Peyer's patch (tissue), 4 donors: ENCODE measurements at places on chromosomes 6 and 20.

- H3K27me3 ChIP-seq = no peaks in the 10 kb centered on the region
- H3K36me3 ChIP-seq = no peaks in the 10 kb centered on the region
- no peak for DNase-seq
- no peaks in the 10 kb centered on the region for H3K4me1 ChIP-seq
- H3K4me3 ChIP-seq = no peak overlapping the region
Measured at GRCh38 chr20:22908944-22909343, 126.2 kb upstream of the SSTR4 start.

- H3K27ac ChIP-seq = peak overlapping the region; percentile 45
- H3K4me3 ChIP-seq = no peak overlapping the region
- peaks cover 44% of the 10 kb centered on the region for H3K36me3 ChIP-seq
- no peaks in the 10 kb centered on the region for H3K27me3 ChIP-seq
- no peak for DNase-seq
Measured at GRCh38 chr6:157885876-157886275, 62.8 kb downstream of the SNX9 start.

DNA sequence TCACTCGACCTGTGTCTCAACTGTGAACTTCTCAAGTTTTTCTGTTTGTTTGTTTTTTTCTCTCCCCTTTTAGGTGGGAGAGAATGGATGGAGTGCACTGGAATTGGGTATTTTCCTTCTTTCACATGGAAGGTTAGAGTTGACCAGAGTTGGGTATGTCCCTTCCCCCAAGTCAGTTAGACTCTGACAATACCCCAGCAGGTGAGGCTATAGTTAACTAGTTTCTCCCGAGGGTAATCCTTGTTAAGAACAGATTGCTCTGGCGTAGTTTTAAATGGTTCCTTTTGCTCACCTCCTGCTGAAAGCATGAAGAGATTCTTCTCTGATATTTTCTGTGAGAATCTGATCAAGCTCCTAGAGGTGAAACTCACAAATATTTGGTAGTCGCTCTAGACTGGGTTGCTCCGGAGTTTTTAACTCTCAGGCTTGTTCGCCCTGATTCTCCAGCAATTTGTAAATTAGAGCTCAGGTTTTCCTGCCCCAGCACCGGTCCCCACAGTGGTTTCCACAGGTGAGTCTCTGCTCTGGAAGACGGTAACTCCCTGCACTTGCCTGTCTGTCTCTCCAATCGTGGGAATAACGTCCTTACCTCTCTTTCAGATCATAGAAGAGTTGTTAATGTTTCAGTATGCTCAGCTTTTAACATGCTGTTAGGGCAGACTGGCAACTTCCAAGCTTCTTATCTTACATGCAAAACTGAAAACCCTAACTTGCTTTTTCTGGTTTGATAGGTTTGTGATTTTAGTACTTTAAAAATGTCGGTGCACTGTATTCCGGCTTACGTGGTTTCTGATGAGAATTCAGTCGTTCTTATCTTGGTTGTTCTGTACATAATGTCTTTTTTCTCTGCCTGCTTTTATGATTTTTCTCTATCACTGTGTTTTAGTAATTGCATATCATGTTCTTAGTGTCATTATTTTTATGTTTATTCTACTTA lies 111.2 kb upstream of the HIVEP1 start:
- DNase-seq = no peak
- H3K4me3 ChIP-seq = no peak overlapping the region
- H3K4me1 ChIP-seq = no peaks in the 10 kb centered on the region
- H3K27me3 ChIP-seq = no peaks in the 10 kb centered on the region
- H3K27ac ChIP-seq = no peak overlapping the region
- no peaks in the 10 kb centered on the region for H3K36me3 ChIP-seq

- H3K4me1 ChIP-seq = no peaks in the 10 kb centered on the region
- H3K36me3 ChIP-seq = no peaks in the 10 kb centered on the region
- no peak overlapping the region for H3K27ac ChIP-seq
Measured at GRCh38 chr20:49149281-49150045, 38.7 kb downstream of the STAU1 start.

DNA sequence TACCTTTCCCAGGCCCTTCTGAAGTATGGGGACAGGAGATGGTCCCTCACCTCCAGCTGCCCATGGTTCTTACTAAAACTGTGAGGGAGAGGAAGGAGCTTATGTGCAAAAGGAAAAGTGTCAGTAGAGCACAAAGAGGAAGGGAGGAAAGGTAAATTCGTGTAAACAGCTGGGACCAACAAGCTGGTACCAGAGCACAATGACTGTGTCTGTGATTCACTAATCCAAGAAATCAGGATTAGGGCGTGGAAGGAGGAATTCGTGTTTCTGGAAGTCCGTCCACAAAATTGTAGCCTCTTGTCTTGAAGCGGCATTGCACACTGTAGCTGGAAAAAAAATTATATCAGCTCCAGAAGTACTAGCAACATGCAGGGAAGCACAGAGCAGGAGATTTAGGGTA lies 129.0 kb upstream of the RREB1 start:
- no peaks in the 10 kb centered on the region for H3K36me3 ChIP-seq
- H3K4me1 ChIP-seq = no peaks in the 10 kb centered on the region
- no peaks in the 10 kb centered on the region for H3K27me3 ChIP-seq
- no peak overlapping the region for H3K27ac ChIP-seq

DNA sequence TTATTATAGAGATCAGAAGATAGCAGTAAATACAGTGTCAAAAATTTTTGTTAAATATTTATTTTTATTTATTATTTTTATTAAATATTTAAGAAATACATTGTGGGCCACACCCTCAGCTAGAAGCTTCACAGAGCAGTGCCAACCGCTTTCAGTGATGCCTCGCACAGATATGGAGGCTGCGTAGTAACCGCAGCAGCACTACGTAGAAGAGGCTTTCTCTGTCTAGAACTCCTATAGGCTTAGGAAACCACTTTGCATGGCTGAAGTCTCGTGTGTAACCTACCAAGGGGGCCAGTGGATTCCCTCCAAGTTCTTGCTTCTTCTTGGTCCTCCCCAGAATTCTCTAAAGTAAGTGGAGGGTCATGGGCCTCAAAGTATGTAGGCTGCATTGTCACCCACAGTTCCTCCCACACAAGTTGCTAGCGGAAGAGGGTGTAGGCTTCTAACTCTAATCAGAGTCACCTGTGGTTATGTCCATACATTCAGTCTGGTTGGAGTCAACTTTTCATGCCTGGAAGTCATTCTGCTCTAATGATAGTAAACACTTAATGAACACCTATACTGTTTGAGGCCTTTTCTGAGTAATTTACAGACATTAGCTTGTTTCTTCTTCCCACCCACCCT lies 285.6 kb downstream of the CDKAL1 start:
- H3K27ac ChIP-seq = no peak overlapping the region
- no peak for DNase-seq
- H3K27me3 ChIP-seq = no peaks in the 10 kb centered on the region
- H3K4me1 ChIP-seq = no peaks in the 10 kb centered on the region

- no peaks in the 10 kb centered on the region for H3K27me3 ChIP-seq
- DNase-seq = peak; percentile 80
- no peaks in the 10 kb centered on the region for H3K4me1 ChIP-seq
- H3K27ac ChIP-seq = no peak overlapping the region
- no peak overlapping the region for H3K4me3 ChIP-seq
Measured at GRCh38 chr6:11975353-11975977, 36.6 kb upstream of the HIVEP1 start.

DNA sequence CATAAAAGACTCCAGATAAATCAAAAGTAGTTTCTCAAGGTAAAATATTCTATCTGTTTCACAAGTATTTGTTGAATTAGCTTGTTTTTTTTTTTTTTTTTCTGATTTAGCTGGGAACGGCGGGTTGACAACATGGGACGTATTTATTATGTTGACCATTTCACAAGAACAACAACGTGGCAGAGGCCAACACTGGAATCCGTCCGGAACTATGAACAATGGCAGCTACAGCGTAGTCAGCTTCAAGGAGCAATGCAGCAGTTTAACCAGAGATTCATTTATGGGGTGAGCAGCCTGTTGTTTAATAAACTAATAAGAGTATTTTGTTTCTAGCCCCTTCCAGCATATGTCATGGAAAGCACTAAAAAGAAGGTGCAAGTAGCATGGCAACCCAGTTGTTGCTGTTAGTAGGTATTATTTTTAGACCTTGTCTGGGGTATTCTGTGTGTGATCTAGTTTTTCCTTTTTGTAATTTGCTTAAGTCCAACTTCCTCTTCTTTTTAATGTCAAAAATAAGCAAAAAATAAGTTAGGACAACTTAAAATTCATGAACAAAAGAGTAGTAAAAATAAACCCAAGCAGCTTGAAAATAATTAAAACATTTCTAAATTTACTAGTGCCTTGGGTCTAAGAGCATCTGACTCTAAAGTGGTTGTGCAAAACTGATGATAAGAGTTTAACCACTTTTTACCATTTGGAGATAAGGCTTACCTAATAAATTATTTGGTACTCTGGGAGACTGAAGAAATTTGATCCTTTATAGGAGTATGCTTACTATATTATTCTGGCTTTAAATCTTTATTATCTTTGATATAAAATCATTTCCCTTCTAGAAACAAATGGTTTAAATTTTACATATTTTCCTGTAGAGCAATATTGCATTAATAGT lies 70.8 kb upstream of the DYNLRB1 start:
- H3K4me3 ChIP-seq = no peak overlapping the region
- no peaks in the 10 kb centered on the region for H3K4me1 ChIP-seq
- H3K27ac ChIP-seq = no peak overlapping the region
- peaks cover 96% of the 10 kb centered on the region for H3K36me3 ChIP-seq

GRCh38 chr6:133248241-133249001 lies 7.3 kb downstream of the EYA4 start:
- no peak overlapping the region for H3K27ac ChIP-seq
- H3K27me3 ChIP-seq = peaks cover 15% of the 10 kb centered on the region
- no peak for DNase-seq
- H3K4me3 ChIP-seq = no peak overlapping the region

DNA sequence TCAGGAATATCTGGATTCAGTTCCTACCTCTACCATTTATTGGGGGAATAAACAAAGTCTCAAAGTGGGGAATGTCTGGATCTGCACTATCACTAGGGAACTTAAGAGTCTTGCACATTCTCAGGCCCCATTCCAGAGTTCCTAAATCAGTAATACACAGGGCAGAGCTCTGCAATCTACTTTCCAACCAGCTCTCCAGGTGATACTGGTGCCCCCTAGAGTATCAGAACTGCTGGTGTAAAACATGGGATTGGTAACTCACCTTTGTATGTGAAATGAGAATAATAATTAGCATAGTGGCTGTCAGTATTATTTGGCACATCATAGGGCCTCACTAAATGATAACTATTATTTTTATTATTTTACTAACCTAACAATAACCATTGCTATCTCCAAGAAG lies 278.8 kb upstream of the IMPG1 start:
- DNase-seq = no peak
- H3K4me3 ChIP-seq = no peak overlapping the region
- H3K36me3 ChIP-seq = no peaks in the 10 kb centered on the region
- no peaks in the 10 kb centered on the region for H3K27me3 ChIP-seq
- no peak overlapping the region for H3K27ac ChIP-seq
- no peaks in the 10 kb centered on the region for H3K4me1 ChIP-seq

GRCh38 chr6:42766163-42766670 lies 15.6 kb upstream of the BICRAL start:
- DNase-seq = no peak
- no peaks in the 10 kb centered on the region for H3K36me3 ChIP-seq
- no peak overlapping the region for H3K4me3 ChIP-seq
- H3K4me1 ChIP-seq = peaks cover 8% of the 10 kb centered on the region
- no peaks in the 10 kb centered on the region for H3K27me3 ChIP-seq

DNA sequence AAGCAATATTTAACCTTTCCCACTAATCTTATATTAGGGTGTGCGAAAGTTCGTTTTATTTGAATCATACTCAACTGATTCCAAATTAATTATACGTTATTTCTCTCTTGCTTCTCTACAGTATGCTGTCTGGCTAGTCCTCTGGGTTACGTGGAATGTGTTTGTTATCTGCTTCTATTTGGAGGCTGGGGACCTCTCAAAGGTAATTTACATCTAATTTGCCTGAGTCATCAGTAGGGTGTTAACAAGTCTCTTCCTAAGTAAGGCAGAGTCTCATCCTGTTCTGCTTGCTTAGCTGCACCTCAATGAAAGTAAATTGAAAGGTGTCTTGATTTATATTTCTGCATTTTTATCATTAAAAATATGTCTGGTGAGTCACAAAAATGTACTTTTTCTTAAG lies 551.5 kb downstream of the NKAIN2 start:
- H3K36me3 ChIP-seq = no peaks in the 10 kb centered on the region
- DNase-seq = no peak
- H3K27me3 ChIP-seq = no peaks in the 10 kb centered on the region
- H3K4me1 ChIP-seq = no peaks in the 10 kb centered on the region

DNA sequence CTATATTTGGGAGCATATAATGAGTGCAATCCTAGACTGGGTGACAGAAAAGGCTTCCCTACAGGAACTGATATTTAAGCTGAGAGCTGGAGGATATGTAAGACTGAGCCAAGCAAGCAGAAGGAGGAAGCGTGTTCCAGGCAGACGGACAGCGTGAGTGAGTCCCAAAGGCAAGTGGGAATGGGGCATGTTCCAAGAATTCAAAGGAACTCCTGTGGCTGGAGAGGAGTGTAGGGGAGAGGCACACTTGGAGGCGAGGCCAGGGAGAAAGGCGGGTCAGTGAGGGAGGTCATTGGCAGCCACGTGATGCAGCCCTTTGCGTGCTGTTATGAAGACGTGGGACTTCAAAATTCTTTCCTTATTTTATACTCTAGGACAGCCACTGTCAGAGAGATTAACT lies 27.9 kb upstream of the SGK1 start:
- DNase-seq = no peak
- no peak overlapping the region for H3K27ac ChIP-seq
- H3K27me3 ChIP-seq = no peaks in the 10 kb centered on the region
- no peaks in the 10 kb centered on the region for H3K4me1 ChIP-seq
- no peaks in the 10 kb centered on the region for H3K36me3 ChIP-seq

- no peaks in the 10 kb centered on the region for H3K27me3 ChIP-seq
- no peak for DNase-seq
- no peaks in the 10 kb centered on the region for H3K36me3 ChIP-seq
- no peaks in the 10 kb centered on the region for H3K4me1 ChIP-seq
- H3K27ac ChIP-seq = no peak overlapping the region
Measured at GRCh38 chr6:17721671-17722070, 14.9 kb upstream of the NUP153 start.

DNA sequence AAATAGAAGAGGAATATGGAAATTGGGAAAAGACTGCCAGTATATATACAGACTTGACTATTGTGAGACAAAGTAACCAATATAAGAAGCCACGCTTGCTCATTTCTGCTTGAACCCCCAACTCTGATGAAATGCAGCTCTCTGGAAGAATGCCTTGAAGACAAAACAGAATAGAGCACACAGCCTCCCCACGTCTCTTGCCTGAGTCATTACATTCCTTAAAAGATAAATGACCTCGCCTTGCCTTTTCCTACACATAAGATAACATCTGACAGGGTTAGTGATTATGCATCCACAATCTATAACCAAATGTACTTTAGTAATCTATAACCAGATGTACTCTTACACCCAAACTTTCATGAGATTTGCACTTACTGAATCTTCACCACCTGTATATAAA lies 141.1 kb upstream of the EEF1E1 start:
- no peak overlapping the region for H3K4me3 ChIP-seq
- no peaks in the 10 kb centered on the region for H3K27me3 ChIP-seq
- DNase-seq = no peak
- H3K4me1 ChIP-seq = no peaks in the 10 kb centered on the region
- H3K27ac ChIP-seq = no peak overlapping the region
